ENCODE measurements at places on chromosomes 1 and 21.

DNA sequence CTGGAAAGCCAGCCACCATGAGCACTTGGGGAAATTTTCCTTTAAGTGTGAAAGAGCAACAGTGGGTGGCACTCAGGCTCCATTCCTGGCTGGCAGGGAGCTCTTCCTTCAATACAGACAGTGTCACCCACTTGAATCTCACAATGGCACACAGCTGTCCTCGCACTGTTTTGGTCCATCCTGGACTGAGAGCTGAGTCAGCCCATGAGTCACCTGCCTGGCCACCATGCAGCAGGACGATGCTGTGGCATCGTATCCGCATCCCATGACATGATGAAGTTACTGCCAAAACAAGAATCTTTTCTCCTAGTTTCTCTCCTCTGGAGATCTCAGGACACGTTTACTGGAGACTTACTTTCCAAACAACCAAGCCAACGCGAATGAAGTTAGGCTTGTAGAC lies 6.0 kb downstream of the TMPRSS2 start:
- no peak for DNase-seq

DNA sequence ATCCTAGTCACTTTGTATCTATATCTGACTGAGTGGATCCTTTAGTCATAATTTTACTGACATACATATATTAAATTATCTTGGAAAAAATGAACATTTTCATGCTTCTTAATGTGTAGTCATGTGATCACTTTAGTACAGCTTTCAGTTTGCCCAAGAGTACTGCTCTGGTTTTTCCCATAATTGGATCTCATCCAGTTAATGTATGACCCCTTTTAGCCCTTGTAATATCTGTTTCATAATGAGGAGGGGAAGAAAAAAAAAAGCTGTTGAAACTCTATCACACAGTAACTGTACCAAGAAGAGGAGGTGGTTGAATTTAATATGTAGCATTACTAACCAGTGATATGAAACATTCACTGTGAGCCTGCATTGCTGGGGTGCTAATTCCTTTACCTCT lies 328.7 kb downstream of the PTPRC start:
- no peak for DNase-seq

GRCh38 chr21:35381743-35382310 lies 332.7 kb upstream of the RUNX1 start:
- no peak for DNase-seq

DNA sequence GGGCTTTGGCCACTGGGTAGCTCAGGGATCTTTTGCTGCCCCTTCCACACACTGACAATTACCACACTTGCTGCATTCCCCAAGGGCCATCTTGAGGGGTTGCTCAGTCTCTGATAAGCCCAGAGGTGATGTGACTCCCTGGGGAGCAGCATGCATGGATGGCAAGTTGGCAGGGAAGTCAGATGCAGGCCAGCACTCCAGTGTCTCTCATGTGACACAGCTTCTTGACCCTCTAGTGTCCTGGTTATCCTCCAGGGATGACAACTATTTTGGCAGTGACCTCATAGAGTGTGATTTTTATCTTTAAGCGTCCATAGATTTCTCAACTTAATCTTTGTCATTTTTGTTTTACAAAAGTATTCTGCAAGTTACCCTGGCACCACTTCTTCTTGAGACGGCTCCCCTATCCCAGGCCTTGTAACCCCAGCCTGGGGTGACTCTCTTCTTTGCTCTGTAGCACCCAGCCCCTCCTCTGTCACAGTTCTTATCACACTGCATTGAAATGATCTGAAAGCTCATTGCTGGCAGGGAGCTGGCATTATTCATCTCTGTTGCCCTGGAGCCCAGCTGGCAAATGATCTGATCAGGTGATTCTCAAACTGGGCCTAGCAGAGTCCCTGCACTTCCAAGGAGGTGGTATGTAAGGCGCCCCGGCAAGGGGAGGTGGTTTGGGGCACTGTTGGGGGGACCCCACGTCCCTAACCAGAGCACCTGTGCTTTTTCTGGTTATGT lies 72.6 kb downstream of the TENT5C start:
- DNase-seq = no peak

DNA sequence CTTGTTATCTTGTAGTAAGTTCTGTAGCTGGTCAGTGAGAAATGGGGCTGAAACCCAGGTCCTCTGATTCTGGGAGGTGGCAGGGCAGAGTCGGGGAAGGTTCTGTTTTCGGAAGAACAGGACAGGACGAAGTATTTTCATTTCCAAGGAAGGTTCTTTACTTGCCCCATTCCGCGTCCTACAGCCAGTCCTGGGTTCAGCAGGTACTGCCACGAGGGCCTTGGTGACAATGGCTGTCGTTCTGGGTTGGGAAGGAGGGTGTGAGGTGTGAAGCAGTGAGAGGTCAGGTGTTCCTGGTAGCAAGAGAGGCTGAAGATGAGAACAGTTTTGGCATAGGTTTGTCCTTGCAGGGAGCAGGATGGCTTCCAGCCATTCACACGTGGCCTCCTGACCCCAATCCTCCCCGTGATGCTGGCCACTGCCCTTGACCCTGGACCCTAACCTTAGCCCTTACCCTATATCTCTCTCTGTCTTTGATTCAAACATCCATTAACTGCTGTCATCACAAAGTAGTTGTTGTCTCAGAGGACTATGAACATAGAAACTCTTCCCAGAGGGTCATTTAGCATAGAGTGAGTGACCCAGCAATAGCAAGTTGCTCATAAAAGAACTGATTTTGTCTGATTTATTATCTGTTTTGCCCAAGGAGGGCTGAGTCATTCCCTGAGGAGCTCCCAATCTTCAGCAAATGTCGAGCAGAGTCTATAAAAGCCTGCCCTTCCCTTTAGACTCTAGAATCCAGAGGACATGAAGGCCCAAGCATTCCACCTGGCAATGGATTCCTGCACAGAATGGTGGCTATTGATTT lies 25.0 kb downstream of the VASH2 start:
- no peak for DNase-seq

- no peak for DNase-seq
Observed at GRCh38 chr1:231584117-231584516, 42.5 kb upstream of the DISC1 start.

- DNase-seq = no peak
Observed at GRCh38 chr1:5953386-5953785, 38.8 kb downstream of the NPHP4 start.

DNA sequence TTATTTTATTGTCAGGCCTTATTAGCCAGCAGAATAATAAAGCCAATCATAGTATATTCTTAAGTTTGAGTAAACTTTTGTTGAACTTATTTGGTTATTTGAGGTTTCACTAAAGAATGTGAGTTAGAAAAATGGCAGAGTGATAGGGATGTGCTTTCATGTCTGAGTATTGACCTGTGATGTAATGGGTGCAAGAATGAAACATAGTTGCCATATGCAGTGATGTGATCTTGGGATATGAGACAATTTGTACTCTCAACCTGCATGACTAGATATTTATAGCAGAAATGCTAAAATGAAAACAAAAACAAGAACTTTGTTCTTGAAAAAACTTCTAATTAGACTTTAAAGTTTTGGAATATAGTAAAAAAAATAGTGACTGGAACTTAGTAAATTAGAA lies 97.9 kb downstream of the DISP1 start:
- no peak for DNase-seq

- no peak for DNase-seq
Observed at GRCh38 chr1:84433258-84434080, 35.2 kb downstream of the DNASE2B start.

DNA sequence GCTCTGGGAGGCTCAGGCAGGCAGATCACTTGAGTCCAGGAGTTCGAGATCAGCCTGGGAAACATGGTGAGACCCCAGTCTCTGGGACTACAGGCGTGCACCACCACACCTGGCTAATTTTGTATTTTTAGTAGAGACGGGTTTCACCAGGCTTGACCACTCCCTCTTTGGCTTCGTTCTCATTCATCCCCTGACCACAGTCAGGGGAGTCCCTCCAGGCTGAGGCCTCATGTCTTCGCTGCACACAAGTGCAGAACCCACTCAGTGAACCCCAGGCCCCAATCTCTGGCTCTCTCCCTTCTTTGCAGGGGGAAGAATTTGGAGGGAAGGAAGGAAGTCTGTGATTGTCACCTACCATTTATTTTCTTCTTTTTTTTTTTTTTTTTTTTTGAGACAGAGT lies 9.2 kb upstream of the RPS6KA1 start:
- no peak for DNase-seq

DNA sequence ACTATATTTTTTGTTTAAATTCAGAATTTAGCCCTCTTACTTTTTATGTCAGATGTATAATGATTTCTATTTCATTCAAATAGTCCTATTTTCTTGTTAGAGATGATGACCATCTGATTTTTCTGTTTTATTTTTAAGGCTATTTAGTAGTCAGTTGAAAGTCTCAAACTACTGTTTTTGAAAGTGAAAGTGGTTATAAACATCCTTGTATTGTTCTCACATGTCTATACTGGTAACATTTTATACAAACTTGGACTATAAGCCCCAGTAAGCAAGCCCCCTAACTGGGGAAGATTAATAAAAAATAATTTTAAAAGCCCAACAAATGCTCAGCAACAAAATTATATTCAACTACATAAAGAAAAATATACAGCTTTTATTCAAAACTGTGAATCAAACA lies 271.3 kb upstream of the RGS18 start:
- DNase-seq = no peak

- DNase-seq = no peak
Observed at GRCh38 chr1:207034208-207034607, 1.7 kb upstream of the C1orf116 start.

DNA sequence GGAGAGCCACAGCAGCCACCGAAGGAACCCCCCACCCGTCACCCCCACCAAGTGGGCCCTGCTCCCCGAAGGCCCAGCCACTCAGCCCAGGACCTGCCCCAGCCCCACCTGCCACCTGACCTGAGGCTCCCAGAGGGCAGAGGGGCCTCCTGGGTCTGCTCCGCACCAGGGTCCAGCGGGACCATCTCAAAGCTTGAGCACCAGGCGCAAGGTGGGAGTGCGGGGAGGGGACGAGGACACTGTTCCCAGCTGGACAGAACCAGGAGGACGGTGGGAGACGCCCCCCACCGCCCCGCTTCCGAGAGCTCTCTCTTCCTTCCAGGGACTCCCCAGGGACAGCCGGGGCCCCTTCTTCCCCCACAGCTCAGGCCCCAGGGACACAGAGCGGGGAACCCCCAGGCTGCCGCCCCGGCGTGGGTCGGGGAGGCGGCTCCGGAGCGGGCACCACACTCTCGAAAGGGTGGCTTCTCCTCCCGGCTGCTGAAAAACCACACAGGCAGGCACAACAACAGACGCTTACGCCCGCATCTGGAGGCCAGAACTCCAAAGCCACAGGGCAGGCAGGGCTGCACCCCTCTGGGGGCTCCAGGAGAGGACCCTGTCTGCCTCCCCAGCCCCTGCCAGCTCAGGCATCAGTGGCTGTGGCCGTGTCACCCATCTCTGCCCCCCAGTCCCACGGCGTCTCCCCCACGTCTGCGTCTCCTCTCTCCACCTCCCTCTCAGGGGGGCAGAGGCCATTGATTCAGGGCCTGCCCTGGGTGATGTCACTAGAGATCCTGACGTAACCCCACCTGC lies 1.9 kb upstream of the TTLL10 start:
- DNase-seq = no peak

DNA sequence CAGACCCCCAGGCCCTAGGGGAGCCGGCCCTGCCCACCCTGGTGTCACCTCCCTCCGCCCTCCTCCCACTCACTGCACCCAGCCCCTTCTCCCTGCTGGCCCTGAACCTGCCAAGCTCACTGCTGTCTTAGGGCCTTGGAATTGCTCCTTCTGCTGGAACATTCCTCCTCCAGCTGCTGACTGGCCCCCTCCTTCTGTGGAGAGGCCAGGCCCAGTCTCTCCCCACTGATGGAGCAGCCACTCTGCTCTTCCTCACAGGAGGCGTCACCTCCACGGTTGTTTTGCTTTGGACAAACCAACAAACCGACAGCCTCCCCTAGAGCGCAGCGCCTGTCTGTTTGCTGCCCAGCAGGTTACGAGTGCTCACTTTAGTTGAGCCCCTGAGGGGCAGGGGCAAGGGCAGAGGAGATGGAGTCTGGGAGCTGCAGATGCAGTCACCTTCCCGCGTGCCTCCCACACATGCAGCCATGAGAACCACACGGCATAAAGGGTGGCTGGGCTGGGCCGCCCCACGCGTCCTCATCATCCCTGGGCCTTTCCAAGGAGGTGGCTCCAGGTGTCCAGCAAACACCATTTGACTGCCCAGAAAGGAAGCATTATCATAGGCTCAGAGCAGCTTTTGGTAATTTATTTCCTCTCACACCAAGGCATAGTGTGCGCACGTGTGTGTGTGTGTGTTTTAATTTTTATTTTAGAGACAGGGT lies 9.4 kb downstream of the OXCT2 start:
- no peak for DNase-seq

GRCh38 chr1:178102218-178102617 lies 8.3 kb downstream of the RASAL2 start:
- DNase-seq = no peak

- DNase-seq = no peak
Observed at GRCh38 chr1:2564815-2565374, 8.7 kb downstream of the TNFRSF14 start.

GRCh38 chr1:29370067-29370466 lies 133.7 kb downstream of the PTPRU start:
- DNase-seq = no peak

GRCh38 chr1:182143154-182143657 lies 81.7 kb upstream of the ZNF648 start:
- peak; percentile 62 for DNase-seq

DNA sequence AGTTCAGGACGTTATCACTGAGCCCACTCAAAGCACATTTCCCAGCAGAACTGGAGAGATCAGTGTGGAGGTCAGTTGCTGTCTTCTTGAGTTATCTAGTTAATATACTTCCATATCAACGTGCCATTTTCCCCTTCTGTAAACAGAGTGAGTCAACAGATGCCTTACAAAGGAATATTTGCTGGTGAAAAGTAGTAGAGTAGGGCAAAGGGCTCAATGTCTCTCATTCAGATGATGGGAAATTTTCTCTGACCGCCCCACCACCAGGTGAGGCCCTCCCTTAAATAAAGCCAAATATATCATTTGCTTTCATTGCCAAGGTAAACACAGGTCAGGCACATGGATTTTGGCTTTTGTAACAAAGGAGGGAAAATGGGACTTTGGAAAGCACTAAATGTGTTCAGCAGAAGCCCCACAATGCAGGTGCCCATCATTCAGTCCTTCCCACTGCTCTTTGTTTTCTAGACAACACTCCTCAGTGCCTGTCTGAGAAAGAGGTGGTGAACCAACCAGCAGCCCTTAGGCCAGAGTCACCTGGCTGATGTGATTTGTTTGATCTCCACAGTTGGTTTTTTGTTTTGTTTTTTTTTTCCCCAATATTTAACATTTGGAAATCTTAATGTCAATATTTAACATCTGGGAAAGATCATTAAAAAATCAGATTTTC lies 40.5 kb upstream of the SAMD13 start:
- DNase-seq = no peak

Data from stimulated activated CD8-positive, alpha-beta memory T cell treated with anti-CD3 and anti-CD28 coated beads, Interleukin-12 subunit alpha, Interleukin-12 subunit beta, amount 100 ng/mL, for 4 hours (primary cell).